SW 1271 (cell line): ENCODE measurements at places on chromosomes 11 and 22.

DNA sequence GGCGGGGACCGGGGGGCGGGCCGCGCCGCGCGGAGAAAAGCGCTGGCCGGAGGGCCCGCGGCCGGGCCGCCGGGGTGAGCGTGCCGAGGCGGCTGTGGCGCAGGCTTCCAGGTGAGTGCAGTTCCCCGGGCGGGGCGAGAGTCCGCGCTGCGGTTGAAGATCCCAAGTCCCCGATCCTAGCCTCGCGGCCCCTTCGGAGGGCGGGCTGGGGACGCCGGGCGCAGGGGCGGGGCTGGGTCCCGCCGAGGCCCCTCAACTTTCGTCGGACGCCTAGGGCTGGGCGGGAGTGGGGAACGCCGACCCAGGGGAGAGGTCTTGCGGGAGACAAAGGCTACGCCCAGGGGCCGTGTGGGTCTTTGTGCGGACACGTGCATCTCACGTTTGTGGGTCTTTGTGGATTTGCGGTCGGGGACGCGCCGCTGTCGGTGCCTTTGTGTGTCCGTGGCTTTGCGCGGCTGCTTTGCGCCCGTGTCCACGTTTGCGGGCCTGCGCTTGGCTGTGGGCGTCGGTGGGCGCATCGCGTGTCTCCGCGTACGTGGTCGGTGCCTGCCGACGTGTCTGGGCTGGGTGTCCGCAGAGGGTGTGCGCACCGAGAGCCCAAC, at the start of gene TSKU:
Gene TSKU, plus strand, starts transcription at position 63 of the 602 bp plus-strand sequence. CDS start 12,261 bp downstream, outside the sequence.
- no peak for DNase-seq

- DNase-seq = no peak
Measured at GRCh38 chr11:46972343-46972742, 35.8 kb downstream of the CSTPP1 start.

GRCh38 chr11:38530226-38530625, 1932.2 kb upstream of the RAG2 start:
- DNase-seq = no peak

- DNase-seq = no peak
Measured at GRCh38 chr22:27546157-27546935, 255.2 kb downstream of the MN1 start.

GRCh38 chr11:122313581-122313980, 197.6 kb upstream of the BLID start:
- DNase-seq = no peak

- DNase-seq = no peak
Measured at GRCh38 chr22:49705216-49705971, 122.3 kb downstream of the BRD1 start.

GRCh38 chr11:97739932-97740800, 1280.6 kb upstream of the CNTN5 start:
- DNase-seq = no peak

DNA sequence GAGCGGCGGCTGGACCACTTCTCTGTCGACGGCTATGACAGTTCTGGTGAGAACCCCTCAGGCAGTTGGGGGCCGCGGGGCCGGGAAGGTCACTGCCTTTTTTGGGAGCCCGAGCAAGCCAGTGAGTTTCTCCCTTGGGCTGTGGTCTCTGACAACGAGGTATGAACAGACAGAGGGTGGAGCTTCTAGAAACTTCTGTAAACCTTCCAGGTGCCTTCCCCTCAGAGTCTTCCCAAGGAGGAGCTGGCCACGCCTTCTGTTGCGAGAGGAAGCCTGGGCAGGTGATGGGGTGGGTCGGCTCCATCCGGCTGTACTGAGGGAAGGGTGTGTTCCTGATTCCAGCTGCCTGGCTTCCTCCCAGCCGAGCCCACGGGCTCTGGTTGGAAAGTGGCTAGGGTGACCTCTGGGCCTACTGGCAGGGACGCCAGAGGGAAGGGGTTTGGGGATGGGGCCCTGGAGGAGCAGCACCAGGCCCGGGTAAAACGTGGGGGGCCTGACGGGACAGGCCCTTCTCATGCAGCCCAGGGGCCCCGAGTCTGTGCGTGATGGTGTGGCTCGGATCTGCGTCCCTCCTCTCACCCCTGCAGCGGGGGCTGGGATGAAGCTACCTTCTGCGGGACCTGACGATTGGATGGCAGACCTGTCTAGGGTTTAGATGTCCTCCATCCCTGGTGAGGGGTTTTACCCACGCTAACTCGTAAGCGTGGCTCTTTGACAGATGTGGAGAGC, 110.8 kb downstream of the KCNQ1OT1 start:
- no peak for DNase-seq

DNA sequence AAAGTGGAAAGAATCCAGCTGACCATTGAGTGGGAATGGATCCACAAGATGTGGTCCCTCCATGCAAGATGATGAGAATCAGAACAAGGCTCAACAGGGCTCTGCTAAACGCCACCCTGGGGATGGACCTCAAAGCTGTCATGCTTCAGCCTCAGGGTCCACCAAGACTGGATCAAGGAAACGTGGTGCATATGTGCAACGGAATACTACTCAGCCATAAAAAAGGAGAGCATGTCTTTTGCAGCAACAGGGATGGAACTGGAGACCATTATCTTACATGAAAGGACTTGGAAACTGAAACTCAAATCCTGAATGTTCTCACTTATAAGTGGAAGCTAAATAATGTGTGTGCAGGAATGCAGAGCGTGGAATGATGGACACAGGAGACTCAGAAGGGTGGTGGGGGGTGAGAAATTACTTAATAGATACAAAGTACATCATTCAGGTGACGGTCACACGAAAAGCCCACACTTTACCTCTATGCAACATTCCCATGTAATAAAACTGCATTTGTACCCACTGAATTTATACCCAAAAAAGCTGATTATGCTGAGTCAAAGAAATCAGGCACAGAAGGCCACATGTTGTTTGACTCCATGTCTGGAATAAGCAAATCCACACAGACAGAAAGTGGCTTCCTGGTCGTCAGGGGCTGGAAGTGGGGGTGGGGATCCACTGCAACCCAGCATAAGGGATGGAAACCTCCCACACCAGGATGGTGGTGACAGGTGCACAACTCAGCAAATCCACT, 116.1 kb downstream of the SHANK2 start:
- DNase-seq = no peak

DNA sequence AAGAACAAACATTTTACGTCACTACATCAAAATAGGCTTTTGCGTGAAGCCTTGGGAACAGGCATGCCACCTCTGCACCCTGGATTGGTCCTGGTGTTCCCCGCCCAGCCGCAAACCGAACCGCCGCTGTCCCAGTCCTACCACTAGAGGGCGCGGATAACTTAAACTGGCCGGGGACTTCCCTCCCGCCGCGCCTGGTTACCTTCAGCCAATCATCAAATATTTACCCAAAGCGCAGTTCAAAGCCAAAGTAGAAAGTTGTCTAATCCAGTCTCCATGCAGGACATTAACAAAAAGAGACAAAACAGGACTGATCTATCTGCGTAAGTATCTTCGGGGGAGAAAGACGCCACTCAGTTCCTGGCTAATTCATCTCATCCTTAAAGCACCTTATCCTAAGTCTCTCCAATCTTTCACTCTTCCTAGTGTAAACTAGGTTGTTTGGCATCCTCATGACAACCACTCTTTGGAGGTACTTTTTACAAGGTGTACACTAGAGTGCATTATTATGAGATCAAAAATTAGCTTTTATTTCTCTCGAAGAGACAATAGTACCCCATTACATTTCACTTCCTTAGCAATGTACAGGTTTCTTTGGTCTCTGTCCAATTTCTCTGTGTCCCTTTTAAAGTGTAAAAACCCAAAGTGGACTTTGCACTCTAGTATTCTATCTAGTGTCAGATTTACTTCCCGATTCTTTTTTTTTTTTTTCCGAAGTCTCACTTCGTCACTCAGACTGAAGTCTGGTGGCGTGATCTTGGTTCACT, 3.9 kb upstream of the CRY2 start:
- DNase-seq = peak; percentile 46

DNA sequence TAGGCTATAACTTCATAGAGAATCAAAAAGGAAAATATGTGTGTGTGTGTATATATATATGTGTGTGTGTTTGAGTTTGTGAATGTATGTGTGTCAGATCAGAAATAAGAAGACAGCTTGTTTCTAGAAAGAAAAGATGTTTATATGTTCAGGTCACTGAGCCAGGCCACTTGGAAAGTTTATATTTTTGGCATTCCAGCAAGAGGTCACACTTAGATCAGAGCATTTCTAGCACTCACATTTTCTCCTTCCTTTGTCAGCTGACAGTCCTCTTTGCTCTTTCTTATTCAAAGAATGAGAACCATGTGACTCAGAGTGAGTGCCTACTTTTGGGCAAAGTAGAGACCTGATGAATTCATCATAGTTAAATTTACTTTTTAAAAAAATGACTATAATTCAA, 22.9 kb downstream of the RAB38 start:
- DNase-seq = no peak

- DNase-seq = no peak
Measured at GRCh38 chr11:59801981-59802638, 8.5 kb downstream of the MRPL16 start.

DNA sequence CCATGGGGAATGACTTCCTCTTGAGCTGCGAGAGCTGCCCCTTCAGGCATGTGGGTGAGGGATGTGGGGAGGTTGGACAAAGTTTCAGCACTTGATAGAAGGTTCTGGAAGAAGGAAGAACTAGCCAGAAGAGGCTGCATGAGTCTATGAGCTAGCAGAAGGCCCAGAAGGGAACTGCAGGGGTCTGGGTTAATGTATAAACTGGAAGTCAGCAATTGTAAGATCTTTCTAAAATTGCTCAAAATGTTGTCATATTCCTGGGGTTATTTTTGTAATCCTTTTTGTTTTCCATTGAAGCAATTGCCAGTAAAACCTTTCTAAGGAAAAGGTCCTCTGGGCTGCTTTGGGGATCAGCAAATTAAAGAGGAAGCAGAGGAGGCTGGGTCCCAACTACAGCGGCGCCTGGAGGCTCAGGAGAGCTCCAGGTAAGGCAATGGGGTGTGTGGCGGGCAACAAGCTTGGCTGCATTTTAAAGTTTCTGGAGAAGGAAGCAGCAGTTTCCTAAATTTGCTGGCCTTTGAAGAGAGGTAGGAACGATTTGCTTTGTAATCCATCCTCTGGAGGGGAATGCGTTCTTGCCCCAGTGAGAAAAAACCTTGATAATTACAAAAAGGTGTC, 29.2 kb downstream of the ADAMTS15 start:
- no peak for DNase-seq

GRCh38 chr11:55714982-55715888, 53.2 kb downstream of the OR4C6 start:
- no peak for DNase-seq

DNA sequence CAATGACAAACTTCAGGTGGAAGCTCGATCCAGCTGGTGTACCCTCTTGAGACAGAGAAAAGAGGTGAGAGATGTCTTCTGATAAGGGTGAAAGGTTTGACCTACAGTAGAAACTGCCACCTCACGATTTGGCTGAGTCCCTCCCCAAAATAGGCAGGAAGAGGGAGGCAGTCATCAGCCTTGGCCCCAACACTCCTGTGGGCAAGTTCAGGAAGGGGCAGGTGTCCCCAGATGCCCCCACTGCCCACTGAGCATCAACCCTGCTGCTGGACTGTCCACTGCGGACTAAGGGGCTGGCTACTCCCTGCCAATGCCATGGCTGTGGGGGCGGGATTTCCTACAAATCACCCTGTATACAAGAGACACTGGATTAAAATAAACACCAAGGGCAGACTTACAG, 441.4 kb downstream of the BUD13 start:
- DNase-seq = no peak

DNA sequence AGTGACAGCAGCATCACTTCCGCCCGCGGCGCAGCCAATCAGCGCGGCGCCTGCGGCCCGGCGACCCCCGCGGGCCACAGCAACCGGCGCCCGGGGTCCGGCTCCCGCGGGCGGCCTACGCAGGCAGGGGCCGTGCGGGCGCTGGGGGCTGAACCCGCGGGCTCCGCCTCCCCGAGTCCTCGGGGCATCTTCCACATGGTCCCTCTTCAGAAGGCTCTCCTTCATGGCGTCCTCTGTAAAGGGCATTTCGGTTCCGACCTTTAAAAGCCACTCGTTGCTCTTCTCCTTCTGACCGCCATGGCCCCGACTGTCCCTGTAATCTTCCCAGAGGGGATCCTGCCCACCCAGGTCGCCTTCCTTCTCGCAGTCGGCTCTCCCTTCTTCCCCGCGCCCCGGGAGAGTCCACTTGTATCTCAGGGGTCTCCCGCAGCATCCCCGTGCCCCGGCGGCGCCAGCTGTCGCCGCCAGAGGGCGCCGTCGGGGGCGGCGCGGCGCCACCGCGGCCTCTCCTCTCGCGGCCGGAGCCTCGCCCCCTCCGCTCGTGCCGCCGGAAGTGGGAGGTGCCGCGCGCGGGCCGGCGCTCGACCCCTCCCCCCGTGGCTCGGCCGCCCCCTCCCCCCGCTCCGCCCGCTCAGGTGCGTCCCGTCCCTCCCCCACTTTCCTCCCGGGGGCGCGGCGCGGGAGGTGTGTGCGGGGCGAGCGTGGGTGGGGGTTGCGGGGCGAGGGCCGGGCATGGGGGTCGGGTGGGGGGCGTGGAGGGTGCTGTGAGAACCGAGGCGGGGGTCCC, at the start of gene RNF214:
Gene RNF214, plus strand, starts transcription at position 580 of the 787 bp plus-strand sequence. CDS start 1,602 bp downstream, outside the sequence.
- peak; percentile 28 for DNase-seq

DNA sequence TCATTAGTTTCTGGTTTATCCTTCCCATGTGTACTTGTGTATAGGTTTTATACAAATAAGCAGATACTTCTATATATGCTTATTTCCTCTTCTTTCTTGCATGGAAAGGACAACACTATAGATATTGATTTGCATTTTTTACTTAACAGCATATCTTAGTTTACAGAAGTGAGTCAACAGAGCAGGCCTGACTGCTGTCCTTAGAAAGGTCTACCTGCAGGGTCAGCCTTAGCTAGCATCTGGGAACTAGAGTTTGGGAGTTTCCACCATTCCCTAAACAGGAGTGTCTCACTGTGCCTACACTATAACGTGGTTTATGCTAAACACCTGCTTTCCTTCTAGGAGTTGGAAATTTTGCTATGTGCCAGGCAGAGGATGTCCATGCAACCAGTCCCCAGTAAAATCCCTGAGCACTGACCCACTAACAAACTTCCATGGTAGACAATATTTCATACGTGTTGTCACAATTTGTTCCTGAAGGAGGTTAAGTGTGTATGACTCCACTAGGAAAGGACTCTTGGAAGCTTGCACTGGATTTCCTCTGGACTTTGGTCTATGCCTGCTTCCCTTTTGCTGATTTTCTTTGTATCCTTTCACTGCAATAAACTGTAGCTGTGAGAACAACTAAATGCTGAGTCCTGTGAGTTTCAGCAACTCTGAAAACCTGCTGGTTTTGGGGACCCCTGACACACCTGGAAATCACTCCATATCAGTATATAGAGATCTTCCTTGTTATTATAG, 17.7 kb downstream of the PRR14L start:
- no peak for DNase-seq

GRCh38 chr11:11806074-11806473, 35.7 kb upstream of the USP47 start:
- DNase-seq = no peak

DNA sequence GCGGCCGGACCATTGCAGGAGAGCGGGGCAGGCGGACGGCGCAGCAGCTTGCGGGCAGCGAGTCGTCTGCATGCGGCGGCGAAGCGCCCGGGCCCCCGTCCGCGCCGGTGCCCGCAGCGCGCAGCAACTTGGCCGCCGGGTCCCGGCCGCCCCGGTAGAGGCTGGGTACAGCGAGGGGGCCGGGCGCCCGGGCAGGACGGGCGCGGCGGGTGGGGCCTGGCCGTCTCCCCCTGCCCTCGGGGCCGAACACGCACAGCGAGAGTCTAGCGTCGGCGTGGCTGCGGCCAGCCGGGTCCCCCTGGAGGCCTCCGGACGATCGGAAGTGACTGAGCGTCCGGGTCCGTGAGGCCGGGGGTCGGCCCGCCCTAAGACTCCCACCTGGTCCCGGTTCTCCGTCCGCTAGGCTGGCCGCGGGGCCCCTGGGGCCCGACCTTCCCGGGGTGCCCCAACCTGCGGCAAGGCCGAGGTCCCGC, 775 bp upstream of the TRABD start:
- DNase-seq = no peak
